ENCODE measurements at places on chromosomes 1 and 21. TPM values are rescaled to one million over a fixed set of nuclear protein-coding genes. Genes with fewer than 3 reads are reported as not detected.

The PLPPR4 gene
- total RNA-seq, result not detected

The PCP4L1 gene
- total RNA-seq, result 1.2 TPM

The GNG12 gene
- total RNA-seq, result 0.34 TPM

DNA sequence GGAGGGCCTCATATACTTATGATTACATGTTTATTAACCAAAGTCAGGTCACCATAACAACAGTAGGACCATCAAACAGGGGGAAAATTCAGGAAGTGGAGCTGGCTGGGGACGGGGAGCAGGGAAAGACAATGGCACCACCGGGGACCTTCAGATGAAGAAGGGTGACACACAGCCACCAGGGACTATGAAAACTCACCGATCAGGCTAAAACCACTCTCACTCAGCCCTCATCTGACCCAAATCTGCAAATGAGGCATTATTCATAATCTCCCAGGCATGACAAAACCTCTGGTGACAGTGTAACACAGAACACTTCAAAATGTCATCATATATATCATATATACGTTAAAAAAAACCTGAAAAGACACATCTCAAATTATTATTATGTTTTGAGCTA lies 11.2 kb downstream of the MKNK1 start:
- DNase-seq, result no peak

- DNase-seq, result no peak
These were observed 42.0 kb downstream of the ELK4 start for GRCh38 chr1:205589618-205590456.

DNA sequence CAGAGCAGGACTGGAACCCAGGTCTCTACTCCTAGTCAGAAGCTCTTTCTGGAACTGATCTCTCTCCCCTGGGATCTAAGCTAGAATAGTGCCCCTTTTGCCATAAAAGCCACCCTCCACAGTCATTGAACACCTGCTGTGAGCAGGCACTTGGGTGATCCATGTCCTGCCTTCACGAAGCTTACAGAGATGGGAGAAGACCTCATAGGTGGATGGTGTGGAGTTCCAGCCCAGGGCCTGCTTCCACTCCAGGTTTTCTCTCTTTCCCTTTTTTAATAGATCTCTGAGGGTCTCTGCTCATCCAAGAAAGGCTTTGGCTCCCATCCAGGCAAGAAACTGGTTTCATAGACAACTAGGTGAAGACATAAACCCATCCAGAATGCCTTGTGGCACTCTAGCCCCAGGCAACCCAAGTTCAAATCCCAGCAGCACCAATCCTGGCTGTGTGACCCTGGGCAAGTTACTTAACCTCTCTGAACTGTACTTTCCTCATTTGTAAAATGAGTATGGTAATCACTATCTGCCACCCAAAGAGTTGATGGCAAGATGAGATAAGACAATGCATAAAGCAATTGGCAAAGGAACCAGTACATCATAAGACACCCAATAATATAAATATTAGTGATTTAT lies 46.4 kb upstream of the TMEM51 start:
- DNase-seq, result no peak

DNA sequence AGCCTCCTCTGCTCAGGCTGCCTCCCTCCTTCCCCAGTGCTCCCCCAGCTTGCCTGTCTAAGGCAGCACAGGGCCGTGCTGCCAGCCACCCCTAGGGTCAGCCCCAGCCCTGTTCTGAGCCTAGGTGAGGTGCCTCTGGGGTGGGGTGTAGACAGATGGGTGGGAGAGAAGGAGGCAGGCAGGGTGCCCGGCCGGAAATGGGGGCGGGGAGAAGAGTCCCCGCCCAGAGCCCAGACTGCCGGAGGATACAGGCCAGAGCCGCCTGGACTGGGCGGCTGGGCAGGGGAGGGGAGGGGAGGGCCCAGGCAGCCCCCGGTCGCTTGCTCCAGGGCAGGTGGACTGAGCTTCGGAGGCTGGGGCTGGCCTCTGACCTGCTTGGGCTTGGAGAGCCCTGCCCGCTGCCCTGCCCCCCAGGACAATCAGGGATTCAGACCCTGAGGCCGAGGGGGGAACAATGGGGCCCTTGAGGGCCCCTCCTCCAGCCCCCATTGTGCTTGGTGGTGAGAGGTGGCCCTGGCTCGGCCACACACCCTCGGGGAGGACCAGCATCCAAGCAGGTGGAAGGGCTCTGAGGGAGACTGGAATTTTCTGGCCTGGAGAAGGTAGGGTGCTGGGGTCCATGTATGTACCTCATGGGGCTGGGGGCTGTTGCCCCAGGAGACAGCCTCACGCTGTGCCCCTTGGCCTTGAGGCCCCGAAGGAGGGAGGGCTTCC lies at the start of gene GJC2:
Gene GJC2 (plus strand): TSS at position 525 of the 714 bp plus-strand sequence. CDS start 7,829 bp downstream, outside the sequence.
- DNase-seq, result no peak

DNA sequence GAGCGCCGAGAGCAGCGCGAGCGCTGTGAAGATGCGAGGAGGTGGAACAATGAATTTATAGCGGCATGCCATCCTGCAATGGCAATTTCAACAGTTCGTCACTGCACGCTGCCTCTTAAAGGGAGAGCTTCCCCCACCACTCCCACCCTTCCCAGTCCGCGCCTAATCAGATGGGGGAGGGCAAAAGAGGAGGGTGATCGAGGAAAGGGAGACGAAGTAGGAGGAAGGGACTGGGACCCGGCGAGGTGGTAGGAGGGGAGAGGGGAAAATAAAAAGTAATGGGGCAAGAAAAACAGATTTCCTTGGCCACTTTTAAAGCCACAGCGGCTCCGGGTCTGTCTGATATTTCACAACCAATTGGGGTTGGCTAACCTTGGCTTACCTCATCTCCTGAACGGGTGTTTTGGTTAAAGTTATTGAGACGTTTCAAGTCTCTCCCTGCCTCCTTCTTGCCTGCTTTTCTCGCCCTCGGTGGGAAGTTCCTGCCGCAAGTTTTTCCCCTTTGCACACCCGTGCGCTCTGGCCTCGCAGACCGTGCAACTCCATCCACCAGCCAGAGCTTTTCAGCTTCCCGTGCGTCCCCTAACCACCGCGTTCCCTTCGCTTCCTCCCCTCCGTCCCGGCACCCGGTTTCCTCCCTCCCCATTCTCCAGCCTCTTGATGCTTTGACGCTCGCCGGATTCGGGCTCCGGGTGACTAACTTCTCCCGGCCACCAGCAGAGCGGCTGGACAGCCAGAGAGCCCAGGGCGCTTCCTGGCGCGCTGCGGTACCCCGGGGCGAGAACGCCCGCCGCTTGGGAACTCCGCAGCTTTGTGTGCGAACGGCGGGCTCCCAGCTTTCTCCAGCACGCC lies at the start of gene ADAMTS5:
Gene ADAMTS5 (minus strand): TSS at position 27 of the 852 bp plus-strand sequence. CDS start 697 bp downstream, outside the sequence.
- DNase-seq, result no peak
